Stimulated activated CD8-positive, alpha-beta memory T cell treated with anti-CD3 and anti-CD28 coated beads, Interleukin-7, amount 100 ng/mL, for 4 hours (primary cell): ENCODE measurements at places on chromosomes 16 and 17.

GRCh38 chr17:55161935-55162555 lies 102.7 kb upstream of the HLF start:
- DNase-seq = no peak

- peak; percentile 37 for DNase-seq
Observed at GRCh38 chr16:67917852-67918236, 13.8 kb downstream of the CTRL start.

GRCh38 chr17:78883533-78884131 lies 19.4 kb downstream of the CEP295NL start:
- DNase-seq = no peak

DNA sequence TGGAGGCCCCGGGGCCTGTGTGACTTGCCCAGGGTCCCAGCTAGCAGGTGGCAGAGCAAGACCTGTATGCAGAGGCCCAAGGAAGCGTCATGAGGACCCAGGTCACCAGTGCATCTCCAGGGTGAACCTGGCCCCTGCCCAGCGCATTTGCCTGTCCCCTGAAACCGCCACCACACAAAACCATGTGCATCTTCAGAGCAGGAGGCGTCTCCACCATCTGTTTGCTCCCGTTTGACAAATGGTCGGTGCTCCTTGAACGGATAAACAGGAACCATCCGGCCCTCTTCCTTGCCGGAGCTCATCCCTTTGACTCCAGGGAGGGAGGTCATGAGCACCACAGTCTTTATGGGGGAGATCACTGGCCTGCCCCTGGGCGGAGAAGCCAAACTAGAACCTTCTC lies 62.5 kb downstream of the JPH3 start:
- no peak for DNase-seq

DNA sequence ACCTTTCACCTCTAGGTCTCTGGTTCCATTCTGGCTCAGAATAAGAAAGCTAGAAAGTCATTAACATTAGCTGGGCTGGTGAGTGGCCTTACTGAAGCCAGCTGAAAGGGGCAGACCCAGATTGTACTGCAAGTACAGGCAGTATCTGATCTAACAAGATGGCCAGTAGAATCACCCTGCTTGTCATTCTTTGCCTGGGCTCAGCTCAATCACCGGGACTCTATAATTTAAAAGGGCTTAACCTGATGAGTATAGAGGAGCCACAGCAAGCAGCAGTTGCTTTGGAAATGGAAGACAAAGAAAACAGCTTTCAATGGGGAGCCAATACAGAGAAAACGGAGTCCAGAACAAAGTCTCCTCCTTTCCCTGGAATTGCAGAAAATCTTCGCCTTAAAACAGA lies 13.6 kb downstream of the CDH8 start:
- DNase-seq = no peak

GRCh38 chr17:35548978-35549377 lies 11.5 kb upstream of the SLFN12L start:
- no peak for DNase-seq

DNA sequence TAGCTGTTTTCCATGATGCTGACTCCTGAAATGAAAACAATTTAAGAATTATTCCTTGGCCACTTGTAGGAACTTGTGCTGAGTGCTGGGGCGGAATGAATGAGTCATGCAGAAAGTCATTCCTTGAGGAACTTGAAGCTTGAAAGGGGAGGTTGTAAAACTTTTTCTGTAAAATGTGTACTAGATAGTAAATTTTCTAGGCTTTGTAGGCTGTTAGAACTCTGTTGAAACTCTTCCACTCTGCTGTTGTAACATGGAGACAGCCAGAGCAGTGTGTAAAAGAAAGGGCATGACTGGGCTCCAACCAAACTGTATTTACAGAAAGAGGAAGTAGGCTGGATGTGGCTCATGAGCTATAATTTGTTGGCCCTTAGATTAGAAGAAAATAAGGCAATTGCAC lies 46.1 kb downstream of the ABCA8 start:
- DNase-seq = no peak
